Activated CD8-positive, alpha-beta T cell treated with anti-CD3 and anti-CD28 coated beads for 36 hours (primary cell): ENCODE measurements at places on chromosomes 5 and 9. TPM values are rescaled to one million over a fixed set of nuclear protein-coding genes. Genes with fewer than 3 reads are reported as not detected.

- no peaks in the 10 kb centered on the region for H3K4me1 ChIP-seq
- peak; percentile 13 for DNase-seq
These were observed 18.6 kb downstream of the CD74 start for GRCh38 chr5:150394131-150394530.

DNA sequence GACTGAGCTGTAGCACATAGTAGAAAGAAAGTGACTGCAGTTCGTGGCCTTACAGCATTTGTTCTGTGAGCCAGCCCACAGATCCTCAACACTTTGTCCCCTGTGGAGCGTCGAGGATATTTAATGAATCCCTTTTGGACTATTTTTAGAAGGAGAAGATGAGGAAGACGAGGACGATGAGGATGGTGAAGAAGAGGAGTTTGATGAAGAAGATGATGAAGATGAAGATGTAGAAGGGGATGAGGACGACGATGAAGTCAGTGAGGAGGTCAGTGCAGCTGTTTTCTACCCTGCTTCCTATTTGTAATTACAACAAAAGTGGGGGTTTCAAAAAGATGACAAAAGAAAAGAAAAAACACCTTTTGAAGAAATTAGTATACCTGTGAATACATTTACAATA lies 28.0 kb downstream of the ANP32B start:
- peaks cover 21% of the 10 kb centered on the region for H3K4me1 ChIP-seq
- no peaks in the 10 kb centered on the region for H3K27me3 ChIP-seq
- H3K36me3 ChIP-seq, result peaks cover 78% of the 10 kb centered on the region
- H3K27ac ChIP-seq, result peak overlapping the region; percentile 18
- DNase-seq, result no peak

GRCh38 chr9:126984969-126985368 lies 70.4 kb downstream of the RALGPS1 start:
- peaks cover 5% of the 10 kb centered on the region for H3K36me3 ChIP-seq
- peaks cover 64% of the 10 kb centered on the region for H3K27me3 ChIP-seq
- DNase-seq, result no peak

Gene TRAF1
- 150 TPM for total RNA-seq

Gene GNA14
- not detected for total RNA-seq

- no peaks in the 10 kb centered on the region for H3K27me3 ChIP-seq
- H3K36me3 ChIP-seq, result no peaks in the 10 kb centered on the region
- no peak overlapping the region for H3K4me3 ChIP-seq
- peaks cover 4% of the 10 kb centered on the region for H3K4me1 ChIP-seq
- DNase-seq, result no peak
- no peak overlapping the region for H3K27ac ChIP-seq
These were observed 149.7 kb downstream of the GCNT1 start for GRCh38 chr9:76608575-76609273.

DNA sequence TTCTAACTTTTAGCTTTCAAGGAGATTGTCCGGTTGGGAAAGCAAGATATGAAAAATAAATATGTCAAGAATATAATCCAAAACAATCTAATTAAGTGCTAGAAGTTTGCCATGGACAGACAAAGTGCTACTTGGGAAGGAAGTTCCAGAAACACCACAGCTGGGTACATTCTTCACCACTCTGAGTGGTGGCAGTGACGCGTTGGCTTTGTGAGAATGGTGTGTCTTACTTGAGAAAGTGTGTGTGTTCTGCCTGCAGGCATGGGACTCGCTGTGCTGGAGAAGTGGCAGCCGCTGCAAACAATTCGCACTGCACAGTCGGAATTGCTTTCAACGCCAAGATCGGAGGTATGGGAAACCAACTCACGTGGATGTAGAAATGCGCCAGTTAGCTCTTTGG lies 177.2 kb downstream of the PCSK5 start:
- H3K27ac ChIP-seq, result no peak overlapping the region
- no peaks in the 10 kb centered on the region for H3K4me1 ChIP-seq
- H3K4me3 ChIP-seq, result no peak overlapping the region
- H3K36me3 ChIP-seq, result peaks cover 6% of the 10 kb centered on the region

DNA sequence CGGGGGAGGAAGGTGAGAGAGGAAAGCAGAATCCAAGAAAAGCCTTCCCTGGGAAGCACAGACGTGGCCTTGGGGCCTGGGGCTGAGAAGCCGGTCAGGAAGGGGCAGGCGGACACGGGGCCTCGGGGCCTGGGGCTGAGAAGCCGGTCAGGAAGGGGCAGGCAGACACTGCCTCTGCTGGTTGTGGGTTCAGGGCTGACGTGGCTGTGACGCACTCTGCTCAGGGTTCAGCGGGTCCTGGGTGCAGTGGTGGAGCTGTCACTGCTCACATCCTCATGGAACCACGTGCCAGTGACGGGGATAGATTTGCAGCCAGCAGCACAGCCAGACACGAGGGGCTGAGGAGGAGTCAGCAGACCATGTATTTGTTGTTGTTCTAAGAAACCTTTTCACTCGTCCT lies 12.8 kb downstream of the PAEP start:
- H3K27me3 ChIP-seq, result no peaks in the 10 kb centered on the region
- DNase-seq, result no peak
- H3K27ac ChIP-seq, result no peak overlapping the region
- no peaks in the 10 kb centered on the region for H3K36me3 ChIP-seq

Gene IFNA13
- not detected for total RNA-seq

Gene CSF2
- 61.5 TPM for total RNA-seq

- no peak for DNase-seq
- peaks cover 19% of the 10 kb centered on the region for H3K4me1 ChIP-seq
- H3K36me3 ChIP-seq, result no peaks in the 10 kb centered on the region
- H3K4me3 ChIP-seq, result no peak overlapping the region
These were observed 130.1 kb downstream of the MRPL36 start for GRCh38 chr5:1669276-1670155.

Gene STPG3
- total RNA-seq, result not detected

Gene FGF1
- total RNA-seq, result not detected

Gene GKAP1
- total RNA-seq, result 4.4 TPM

DNA sequence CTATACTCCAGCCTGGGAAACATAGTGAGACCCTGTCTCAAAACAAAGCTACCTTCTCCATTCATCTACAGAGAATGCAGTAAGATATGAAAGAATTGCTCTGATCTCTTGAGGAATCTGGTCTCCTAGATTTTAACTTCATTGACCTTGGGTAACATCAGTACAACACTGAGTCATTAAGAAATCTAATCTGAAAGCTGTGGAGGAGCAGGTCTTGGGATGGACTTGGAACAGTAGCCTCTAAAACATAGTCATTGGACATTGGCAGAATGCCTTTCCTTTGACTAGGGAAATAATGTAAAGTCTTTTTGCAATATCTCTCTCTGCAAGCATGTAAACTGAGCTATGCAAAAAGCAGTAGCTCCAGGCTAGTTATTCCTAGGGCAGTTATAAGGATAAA lies 58.1 kb downstream of the KCNN2 start:
- no peak overlapping the region for H3K4me3 ChIP-seq
- H3K27ac ChIP-seq, result no peak overlapping the region
- H3K27me3 ChIP-seq, result no peaks in the 10 kb centered on the region
- no peaks in the 10 kb centered on the region for H3K4me1 ChIP-seq

- DNase-seq, result no peak
- no peak overlapping the region for H3K27ac ChIP-seq
- H3K36me3 ChIP-seq, result no peaks in the 10 kb centered on the region
- H3K4me3 ChIP-seq, result no peak overlapping the region
- peaks cover 18% of the 10 kb centered on the region for H3K4me1 ChIP-seq
These were observed 1.9 kb upstream of the PCDH1 start for GRCh38 chr5:141879941-141880738.

- peaks cover 13% of the 10 kb centered on the region for H3K4me1 ChIP-seq
- H3K27me3 ChIP-seq, result peaks cover 59% of the 10 kb centered on the region
- no peak for DNase-seq
- H3K36me3 ChIP-seq, result peaks cover 7% of the 10 kb centered on the region
These were observed 45.2 kb downstream of the PAX5 start for GRCh38 chr9:36988848-36989247.

Gene PTGR1
- 1.8 TPM for total RNA-seq

GRCh38 chr5:36363101-36363500 lies 61.4 kb upstream of the RANBP3L start:
- no peaks in the 10 kb centered on the region for H3K36me3 ChIP-seq
- DNase-seq, result peak; percentile 2
- H3K4me3 ChIP-seq, result no peak overlapping the region

Gene PSMD5
- 52.3 TPM for total RNA-seq

Gene TRMO
- total RNA-seq, result 12.6 TPM

DNA sequence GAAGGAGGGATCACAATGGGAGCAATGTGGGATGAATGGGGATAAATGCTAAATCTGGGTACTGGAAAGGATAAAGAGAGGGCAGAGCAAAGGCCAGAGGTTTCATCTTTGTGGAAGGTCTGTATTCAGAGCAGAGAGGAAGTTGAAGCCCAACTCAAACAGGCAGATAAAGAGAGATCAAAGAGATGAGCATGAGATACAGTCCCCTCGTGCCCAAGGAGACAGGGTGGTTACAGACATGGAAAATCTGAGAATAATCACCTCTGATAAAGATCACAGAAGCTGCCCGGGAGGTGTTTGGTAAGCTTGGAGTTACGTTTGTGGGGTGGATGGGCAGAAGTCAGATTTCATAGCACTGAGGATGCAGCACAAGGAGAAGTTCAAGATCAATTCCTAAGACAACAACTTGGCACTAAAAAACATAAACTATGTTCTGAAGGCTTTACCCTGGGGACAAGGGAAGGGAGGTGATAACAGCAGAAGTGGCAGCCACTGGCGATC lies 459 bp upstream of the ERAP2 start:
- no peaks in the 10 kb centered on the region for H3K27me3 ChIP-seq
- H3K4me1 ChIP-seq, result peaks cover 60% of the 10 kb centered on the region
- DNase-seq, result peak; percentile 63
- H3K27ac ChIP-seq, result peak overlapping the region; percentile 97
- peaks cover 16% of the 10 kb centered on the region for H3K36me3 ChIP-seq
- H3K4me3 ChIP-seq, result peak overlapping the region; percentile 89

Gene NEUROG1
- total RNA-seq, result not detected

- H3K36me3 ChIP-seq, result no peaks in the 10 kb centered on the region
- DNase-seq, result no peak
- no peaks in the 10 kb centered on the region for H3K4me1 ChIP-seq
- H3K27me3 ChIP-seq, result no peaks in the 10 kb centered on the region
- H3K27ac ChIP-seq, result no peak overlapping the region
- H3K4me3 ChIP-seq, result no peak overlapping the region
These were observed 44.9 kb upstream of the SYNPO start for GRCh38 chr5:150595466-150596031.

- H3K27ac ChIP-seq, result no peak overlapping the region
- H3K36me3 ChIP-seq, result no peaks in the 10 kb centered on the region
- H3K4me3 ChIP-seq, result no peak overlapping the region
- H3K4me1 ChIP-seq, result no peaks in the 10 kb centered on the region
- H3K27me3 ChIP-seq, result no peaks in the 10 kb centered on the region
These were observed 738.6 kb upstream of the ZNF608 start for GRCh38 chr5:125484742-125485641.

GRCh38 chr9:113254991-113255390 lies 20.4 kb downstream of the CDC26 start:
- H3K27ac ChIP-seq, result no peak overlapping the region
- H3K4me3 ChIP-seq, result no peak overlapping the region
- H3K36me3 ChIP-seq, result peaks cover 16% of the 10 kb centered on the region

DNA sequence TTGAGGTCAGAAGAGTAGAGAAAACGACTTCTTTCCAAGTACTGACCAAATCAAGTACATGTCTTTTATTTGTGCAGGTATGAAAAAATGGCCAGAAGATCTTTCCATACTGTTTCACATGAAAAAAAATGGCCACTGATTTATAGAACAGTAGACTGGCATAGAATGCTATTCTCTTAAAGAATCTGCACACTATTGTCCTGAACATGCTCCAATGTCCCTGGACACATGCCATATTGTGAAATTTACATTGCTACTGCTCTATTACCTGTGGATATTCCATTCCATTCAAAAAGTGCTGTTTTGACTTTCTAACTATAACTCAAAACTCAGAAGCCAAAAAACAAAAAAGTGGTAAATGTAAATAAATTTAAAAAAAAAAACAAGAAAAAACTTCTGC lies 60.6 kb downstream of the FBXL17 start:
- DNase-seq, result no peak
- H3K4me1 ChIP-seq, result no peaks in the 10 kb centered on the region
- no peak overlapping the region for H3K4me3 ChIP-seq
- no peak overlapping the region for H3K27ac ChIP-seq
- H3K36me3 ChIP-seq, result peaks cover 13% of the 10 kb centered on the region

- no peaks in the 10 kb centered on the region for H3K36me3 ChIP-seq
- no peak for DNase-seq
- peaks cover 16% of the 10 kb centered on the region for H3K4me1 ChIP-seq
These were observed 43.6 kb downstream of the GAS1 start for GRCh38 chr9:86903734-86904085.

DNA sequence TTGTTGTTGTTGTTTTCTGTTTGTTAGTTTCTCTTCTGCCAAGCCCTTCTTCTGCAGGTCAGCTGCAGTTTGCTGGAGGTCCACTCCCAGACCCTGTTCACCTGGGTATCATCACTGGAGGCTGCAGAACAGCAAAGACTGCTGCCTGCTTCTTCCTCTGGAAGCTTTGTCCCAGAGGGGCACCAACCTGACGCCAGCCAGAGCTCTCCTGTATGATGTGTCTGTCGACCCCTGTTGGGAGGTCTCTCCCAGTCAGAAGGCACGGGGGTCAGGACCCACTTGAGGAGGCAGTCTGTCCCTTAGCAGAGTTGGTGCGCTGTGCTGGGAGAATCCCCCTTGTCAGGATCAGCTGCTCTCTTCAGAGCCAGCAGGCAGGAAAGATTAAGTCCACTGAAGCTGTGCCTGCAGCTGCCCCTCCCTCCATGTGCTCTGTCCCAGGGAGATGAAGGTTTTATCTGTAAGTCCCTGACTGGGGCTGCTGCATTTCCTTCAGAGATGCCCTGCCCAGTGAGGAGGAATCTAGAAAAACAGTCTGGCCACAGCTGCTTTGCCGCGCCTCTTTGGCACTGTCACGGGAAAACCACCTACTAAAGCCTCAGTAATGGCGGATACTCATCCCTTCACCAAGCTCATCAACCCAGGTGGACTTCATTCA lies 299.2 kb downstream of the EDIL3 start:
- DNase-seq, result no peak
- no peak overlapping the region for H3K4me3 ChIP-seq
- no peaks in the 10 kb centered on the region for H3K4me1 ChIP-seq
- no peaks in the 10 kb centered on the region for H3K36me3 ChIP-seq

Gene FBP1
- total RNA-seq, result 1.2 TPM

DNA sequence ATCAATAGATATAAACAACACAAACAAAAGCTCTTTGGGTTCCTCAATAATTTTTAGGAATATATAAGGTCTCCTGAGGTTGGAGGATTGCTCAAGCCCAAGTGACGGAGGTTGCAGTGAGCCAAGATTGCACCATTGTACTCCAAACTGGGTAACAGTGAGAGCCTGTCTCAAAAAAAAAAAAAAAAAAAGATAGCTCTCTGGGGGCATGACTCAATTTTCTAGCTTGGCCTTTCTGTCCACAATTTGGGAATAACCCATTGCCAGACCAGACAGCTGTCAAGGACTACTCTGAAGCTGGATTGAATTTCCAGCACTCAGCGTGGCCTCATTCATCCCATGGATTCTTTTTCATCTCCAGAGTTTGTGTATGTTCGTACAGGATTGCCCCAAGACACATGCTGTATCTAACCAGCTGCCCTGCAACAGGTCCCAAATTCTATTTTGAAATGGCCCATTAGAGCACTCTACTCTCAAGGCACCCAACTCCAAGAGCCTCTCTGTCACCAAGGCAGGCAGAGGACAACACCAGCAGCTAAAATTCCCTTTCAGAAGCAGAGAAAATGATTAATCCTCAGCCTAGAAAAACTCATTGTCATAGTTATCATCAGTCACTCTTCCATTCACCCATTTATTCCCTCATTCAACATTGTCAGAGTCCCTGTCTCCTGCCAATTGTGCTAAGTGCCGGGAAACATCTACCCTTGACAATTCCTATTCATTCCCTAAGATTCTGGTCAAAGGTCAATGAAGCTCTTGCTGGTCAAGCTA lies 8.7 kb downstream of the FAM193B start:
- H3K4me1 ChIP-seq, result peaks cover 15% of the 10 kb centered on the region
- peaks cover 16% of the 10 kb centered on the region for H3K36me3 ChIP-seq
- H3K4me3 ChIP-seq, result no peak overlapping the region
- no peak for DNase-seq
- no peaks in the 10 kb centered on the region for H3K27me3 ChIP-seq

Gene FAM151B
- not detected for total RNA-seq

Gene KIF2A
- total RNA-seq, result 251 TPM
